ENCODE measurements at places on chromosomes 1 and 21.
A peak's percentile ranks its signal among the peaks of the same experiment; 100 is the strongest.

DNA sequence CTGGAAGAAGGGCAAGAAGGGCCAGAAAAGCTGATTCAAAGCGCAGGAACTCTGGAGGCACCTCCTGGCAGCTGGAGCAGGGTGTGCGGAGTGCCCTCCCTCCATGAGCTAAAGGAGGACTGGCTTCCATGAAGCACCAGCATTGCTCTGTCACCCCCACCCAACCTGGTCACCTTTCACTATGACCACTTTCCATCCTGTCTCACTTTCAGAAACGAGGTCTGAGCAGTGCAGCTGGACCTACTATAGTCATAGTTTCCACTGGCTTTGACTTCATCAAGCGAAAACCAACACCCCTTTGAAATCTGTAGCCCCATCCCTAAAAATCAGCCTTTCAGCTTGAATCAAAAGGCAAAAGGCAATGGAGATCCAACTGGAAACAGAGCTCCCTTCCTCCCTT, 84.8 kb upstream of the CACNA1E start:
- no peak for DNase-seq

DNA sequence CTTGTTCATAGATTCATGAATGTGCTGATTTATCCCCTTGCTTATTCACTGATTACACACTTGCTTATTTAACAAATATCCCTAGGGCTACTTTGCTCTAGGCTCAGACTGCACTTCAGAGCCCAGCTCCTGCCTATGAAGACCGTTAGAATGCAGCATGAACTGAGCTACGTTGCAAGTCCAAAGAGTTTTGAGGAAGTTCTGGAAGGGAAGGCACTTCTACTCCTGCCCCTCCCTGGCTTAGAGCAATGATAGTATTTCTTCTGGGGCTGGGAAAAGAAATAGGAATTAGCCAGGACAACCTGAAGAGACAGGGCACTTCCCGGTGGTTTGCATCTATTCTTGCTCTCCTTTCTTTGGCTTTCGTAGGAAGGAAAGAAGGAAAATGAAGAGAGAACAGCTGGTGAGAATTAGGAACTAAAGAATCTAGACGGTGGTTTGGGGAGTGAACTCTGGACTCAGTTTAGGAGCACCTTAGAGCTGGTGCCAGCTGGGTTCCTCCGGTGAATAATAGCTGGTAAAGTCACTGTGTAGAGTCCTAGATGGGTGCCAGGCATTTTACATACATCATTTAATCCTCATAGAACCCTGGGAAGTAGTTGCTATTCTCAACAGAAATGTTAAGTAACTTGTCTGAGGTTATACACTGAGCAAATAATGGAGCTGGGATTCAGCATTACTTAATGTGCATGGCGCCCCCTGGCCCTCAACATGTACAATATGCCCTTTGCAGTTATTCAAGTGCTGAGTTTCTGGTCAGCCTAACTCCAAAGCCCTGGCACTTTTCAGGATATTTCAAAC, 65.9 kb downstream of the NDUFS5 start:
- peak; percentile 42 for DNase-seq

GRCh38 chr21:35895598-35895997, 164.7 kb downstream of the SETD4 start:
- DNase-seq: no peak

DNA sequence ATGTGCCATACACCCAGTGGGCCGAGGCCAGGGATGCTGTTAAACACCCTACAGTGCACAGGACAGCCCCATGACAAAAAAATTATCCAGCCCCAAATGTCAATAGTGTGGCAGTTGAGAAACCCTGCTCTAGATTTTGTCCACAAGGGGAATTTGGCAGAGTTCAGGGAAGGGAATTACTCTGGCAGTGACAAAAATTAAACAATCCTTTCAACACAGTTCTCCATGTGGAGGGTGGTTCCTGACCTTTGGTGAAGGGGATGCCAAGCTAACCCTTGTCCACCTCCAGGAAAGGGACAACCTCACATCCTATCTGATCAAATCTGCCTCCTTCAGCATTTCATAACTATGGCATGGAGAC, 28.4 kb upstream of the CD84 start:
- DNase-seq: no peak

DNA sequence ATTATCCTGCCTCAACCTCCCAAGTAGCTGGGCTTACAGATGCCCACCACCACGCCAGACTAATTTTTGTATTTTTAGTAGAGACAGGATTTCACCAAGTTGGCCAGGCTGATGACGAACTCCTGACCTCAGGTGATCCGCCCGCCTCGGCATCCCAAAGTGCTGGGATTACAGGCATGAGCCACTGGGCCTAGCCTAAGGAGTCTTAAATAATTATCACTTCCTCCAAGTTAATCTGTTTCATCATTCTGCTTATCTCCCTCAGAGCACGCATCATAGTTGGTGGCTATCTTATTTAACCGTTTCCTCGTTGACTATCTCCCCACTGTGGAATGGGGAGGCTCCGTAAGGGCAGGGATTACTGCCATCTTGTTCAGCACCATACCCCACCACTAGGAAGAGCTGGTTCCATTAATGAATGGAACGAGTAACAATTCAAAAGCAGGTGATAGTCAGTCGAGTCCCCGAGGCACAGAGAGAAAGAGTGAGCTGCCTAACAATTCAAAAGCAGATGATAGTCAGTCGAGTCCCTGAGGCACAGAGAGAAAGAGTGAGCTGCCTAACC, 52.7 kb downstream of the GLUL start:
- no peak for DNase-seq

DNA sequence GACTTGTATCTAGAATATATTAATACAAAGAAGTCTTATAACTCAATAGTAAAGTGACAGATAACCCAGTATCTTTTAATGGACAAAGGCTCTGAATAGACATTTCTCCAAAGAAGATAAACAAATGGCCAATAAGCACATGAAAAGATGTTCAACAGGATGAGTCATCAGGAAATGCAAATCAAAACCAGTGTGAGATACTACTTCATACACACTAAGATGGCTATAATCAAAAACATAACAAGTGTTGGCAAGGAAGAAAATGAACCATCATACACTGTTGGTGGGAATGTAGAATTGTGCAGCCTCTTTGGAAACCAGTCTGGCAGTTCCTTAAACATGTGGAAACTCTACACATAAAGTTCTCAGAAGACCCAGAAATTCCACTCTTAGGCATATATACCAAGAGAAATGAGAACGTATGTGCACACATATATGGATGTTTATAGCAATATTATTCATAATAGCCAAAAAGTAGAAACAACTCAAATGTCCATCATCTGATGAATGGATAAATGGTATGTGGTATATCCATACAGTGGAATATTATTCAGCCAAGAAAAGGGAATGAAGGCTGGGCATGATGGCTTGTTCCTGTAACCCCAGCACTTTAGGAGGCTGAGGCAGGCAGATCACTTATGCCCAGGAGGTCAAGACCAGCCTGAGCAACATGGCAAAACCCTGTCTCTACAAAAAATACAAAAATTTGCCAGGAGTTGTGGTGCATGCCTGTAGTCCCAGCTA, 9.9 kb upstream of the MPL start:
- no peak for DNase-seq

- no peak for DNase-seq
Measured at GRCh38 chr1:163346326-163346870, 24.6 kb downstream of the NUF2 start.

DNA sequence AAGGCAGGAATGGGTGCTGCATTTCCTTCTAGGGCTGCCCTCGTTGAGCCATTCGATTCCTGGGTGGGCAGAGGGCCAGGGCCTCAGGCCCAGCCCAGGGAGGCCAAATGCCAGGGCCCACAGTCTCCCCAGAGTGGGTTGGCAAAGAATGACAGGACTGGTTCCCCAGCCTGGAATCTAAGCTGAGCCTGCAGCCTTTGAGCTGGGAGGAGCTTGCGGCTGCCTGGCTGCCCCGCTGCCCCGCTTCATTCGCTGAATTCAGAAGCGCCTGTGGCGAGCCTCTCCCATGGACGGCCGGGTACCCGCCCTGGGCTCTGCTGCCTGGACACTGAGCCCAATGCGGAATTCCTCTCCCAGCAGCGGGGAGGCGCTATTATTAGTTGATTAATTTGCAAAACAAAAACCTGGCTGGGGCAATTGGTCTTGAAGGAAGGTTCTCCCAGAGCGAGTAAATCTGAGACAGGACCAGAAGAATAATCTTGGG, 32.3 kb upstream of the TARDBP start:
- DNase-seq: peak; percentile 3

DNA sequence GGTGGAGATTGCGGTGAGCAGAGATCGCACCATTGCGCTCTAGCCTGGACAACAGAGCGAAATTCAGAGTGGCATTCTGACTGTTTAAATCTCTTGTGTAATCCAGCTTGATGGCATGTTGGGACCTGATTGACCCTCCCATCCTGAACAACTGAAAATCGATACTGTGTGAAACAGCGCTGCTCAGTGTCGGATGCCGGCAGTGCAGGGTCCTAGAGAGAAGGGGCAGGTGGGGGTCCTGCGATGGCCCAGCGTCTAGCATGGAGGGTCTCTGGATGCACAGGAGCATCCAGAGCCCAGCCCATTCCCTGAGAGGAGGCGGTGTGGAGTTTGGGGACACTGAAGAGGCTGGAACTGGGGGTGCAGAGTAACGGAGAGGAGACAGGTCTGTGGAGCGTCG, 15.8 kb downstream of the AGT start:
- no peak for DNase-seq

DNA sequence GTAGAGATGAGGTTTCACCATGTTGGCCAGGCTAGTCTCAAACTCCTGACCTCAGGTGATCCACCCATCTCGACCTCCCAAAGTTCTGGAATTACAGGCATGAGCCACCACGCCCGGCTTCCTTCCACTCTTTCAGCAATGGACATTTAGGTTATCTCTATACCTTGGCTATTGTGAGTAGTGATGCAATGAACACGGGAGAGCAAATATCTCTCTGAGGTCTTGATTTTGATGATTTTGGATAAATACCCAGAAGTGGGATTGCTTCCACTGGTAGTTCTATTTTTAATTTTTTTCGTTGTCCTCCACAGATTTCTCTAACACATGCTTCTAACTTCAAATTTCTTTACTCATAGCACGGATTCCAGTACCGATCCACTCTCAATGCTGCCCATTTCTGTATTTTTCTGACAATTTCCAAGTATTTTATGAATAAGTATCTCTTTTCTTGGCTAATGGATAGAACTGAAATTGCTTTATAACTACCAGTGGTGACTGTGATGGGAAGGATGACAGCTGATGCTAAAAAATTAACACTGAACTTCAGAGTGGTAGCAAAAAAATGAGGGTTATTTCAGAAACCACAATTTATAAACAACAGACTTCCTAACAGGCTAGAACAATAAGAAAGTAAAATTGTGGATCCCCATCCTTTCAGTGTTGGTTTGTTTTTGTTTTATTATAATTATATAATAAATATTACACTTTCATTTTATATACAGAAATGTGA, 327.5 kb upstream of the RUNX1 start:
- no peak for DNase-seq

DNA sequence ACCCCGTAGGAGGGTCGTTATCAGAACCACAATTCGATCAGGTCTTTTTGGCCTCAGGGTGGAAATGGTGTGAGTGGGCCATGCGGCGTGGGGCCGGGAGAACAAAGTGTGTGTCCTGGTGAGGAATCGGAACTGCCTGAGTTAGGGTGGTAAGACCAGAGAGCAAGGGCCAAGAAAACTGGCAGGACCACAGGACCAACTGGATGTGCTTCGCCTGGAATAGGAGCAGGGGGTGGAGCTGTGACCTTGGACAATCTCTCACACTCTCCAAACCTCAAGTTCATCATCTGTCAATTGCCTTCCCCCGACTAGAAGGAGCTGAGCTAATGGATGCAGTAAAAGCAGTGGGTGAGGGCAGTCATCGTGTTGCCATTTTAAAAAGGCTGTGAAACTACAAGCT, 59.5 kb downstream of the NAV1 start:
- no peak for DNase-seq

GRCh38 chr1:74205266-74205665, 7.2 kb downstream of the FPGT start:
- no peak for DNase-seq

DNA sequence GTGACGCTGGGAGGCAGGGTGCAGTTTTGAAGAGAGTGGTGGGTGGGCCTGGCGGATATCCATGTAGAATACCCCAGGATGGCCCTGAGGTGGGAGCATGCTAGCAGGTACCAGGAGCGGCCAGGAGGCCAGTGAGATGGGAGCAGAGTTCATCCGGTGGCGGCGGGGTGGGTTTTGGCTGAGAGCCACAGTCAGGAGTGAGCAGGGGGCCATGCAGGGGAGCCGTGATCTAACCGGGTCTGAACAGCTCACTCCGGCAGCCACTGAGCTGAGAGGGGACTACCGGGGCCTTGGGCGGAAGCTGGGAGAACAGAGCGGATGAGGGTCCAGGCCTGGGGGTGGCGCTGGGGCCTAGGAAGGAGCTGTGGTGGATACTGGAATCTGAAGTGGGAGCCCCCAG, 47.6 kb upstream of the LRP8 start:
- no peak for DNase-seq

All from NCI-H460 (cell line).